ENCODE measurements at places on chromosomes 2 and 18.
A peak's percentile ranks its signal among the peaks of the same experiment; 100 is the strongest.

- no peaks in the 10 kb centered on the region for H3K27me3 ChIP-seq
- H3K4me3 ChIP-seq: no peak overlapping the region
- no peaks in the 10 kb centered on the region for H3K36me3 ChIP-seq
- no peak for DNase-seq
- no peak overlapping the region for H3K27ac ChIP-seq
Measured at GRCh38 chr18:71529703-71530303, 1014.3 kb downstream of the CBLN2 start.

GRCh38 chr18:23266717-23267446, 131.6 kb downstream of the CABLES1 start:
- H3K4me3 ChIP-seq: no peak overlapping the region
- peak overlapping the region; percentile 28 for H3K27ac ChIP-seq
- H3K36me3 ChIP-seq: peaks cover 32% of the 10 kb centered on the region

DNA sequence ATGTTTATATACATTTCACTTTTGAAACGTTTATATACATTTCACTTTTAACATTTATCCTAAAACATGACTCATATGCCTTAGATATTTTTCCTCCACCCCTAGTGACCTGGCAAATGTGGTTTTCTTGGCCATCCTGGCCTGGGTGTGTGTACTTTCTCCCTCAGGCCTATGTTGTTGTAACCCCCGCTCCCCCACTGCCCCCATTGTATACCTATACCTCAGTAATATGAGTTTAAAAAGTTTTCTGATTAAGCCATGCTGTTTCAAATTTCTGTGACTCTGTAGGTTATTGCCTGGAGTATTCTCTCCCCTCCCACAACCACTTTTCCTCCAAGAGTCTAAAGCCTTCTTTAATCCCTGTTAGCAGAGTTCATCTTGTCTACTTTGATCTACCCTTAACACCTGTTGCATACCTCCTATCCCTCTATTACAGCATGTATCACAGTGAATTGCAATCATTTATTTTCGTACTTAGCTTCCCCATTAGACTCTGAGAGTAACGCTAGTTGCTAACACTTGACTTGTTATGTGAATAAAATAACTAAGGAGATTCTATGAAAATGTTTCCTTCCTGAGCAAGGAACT, 67.9 kb downstream of the LCLAT1 start:
- H3K27me3 ChIP-seq: no peaks in the 10 kb centered on the region
- no peak overlapping the region for H3K4me3 ChIP-seq
- H3K27ac ChIP-seq: no peak overlapping the region
- peaks cover 33% of the 10 kb centered on the region for H3K36me3 ChIP-seq
- no peak for DNase-seq

GRCh38 chr2:68747413-68747812, 12.8 kb downstream of the ARHGAP25 start:
- no peaks in the 10 kb centered on the region for H3K27me3 ChIP-seq
- no peak overlapping the region for H3K4me3 ChIP-seq
- peak overlapping the region; percentile 2 for H3K27ac ChIP-seq
- H3K4me1 ChIP-seq: peaks cover 77% of the 10 kb centered on the region

Measured in activated naive CD8-positive, alpha-beta T cell treated with anti-CD3 and anti-CD28 coated beads for 36 hours (primary cell).